ENCODE measurements at places on chromosomes 11 and 22. TPM values are rescaled to one million over a fixed set of nuclear protein-coding genes. Genes with fewer than 3 reads are reported as not detected.

DNA sequence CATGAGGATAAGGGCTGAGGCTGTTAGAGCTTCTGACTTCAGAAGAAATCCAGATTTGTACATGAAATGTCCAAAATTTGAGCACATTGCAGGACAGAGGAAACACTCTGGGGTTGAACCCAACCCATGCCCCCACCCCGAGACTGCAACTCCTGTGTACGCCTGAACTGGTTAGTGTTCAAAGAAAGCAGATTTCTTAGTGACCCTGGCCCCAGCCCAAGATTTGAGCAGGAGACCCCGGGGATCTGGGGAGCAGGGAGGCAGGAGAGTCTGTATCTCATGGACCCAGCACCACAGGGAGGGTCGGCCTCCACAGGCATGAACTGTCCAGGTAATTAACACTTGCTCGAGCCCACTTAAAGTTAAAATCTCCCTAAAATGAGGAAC, 69.3 kb upstream of the WNT7B start:
- no peak for DNase-seq

GRCh38 chr11:102456381-102456780, 3.8 kb upstream of the TMEM123 start:
- DNase-seq = no peak

- DNase-seq = peak; percentile 17
These were observed 22.2 kb upstream of the CTSD start for GRCh38 chr11:1785749-1786413.

GRCh38 chr11:3341298-3341697, 37.6 kb downstream of the ZNF195 start:
- DNase-seq = no peak

- no peak for DNase-seq
These were observed 13.9 kb downstream of the CSRP3 start for GRCh38 chr11:19187833-19188258.

GRCh38 chr11:107457205-107457557, 444 bp downstream of the CWF19L2 start:
- no peak for DNase-seq

- DNase-seq = no peak
These were observed 97.9 kb downstream of the PGR start for GRCh38 chr11:101031713-101032112.

- DNase-seq = no peak
These were observed 20.7 kb downstream of the ZBTB16 start for GRCh38 chr11:114080219-114080618.

GRCh38 chr22:20319041-20319744, 667 bp downstream of the DGCR6L start:
- DNase-seq = no peak

GRCh38 chr22:46057246-46058090, 80.5 kb upstream of the WNT7B start:
- no peak for DNase-seq

- DNase-seq = no peak
These were observed 161.1 kb upstream of the SNX19 start for GRCh38 chr11:131077340-131077739.

- DNase-seq = no peak
These were observed 22.2 kb downstream of the MYBPC3 start for GRCh38 chr11:47329987-47330931.

GRCh38 chr11:113528982-113529381, 53.8 kb upstream of the DRD2 start:
- no peak for DNase-seq

- DNase-seq = peak; percentile 41
These were observed 118.2 kb upstream of the CRYBB3 start for GRCh38 chr22:25081409-25081824.

GRCh38 chr11:88089134-88089533, 86.1 kb downstream of the RAB38 start:
- no peak for DNase-seq

DNA sequence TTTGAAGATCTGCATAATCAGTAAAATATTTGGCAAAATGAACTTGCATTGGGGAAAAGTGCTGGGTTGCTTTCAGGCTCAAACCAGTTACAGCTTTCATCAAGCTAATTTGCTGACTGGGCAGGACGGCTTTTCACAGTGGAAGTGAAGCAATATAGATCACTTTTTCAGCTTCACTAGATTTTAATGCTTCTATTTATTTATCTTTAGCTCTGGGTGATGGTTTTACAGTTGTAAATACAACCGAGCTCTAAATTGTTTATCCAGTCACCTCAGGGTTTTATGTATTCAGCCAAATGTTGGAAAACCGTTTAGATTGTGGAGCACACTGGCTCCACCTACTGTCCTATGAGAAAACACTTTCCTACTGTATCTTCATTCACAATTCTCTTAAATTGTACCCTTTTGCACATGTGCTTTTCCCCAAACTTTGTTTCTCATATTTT, 58.2 kb downstream of the ACER3 start:
- peak; percentile 33 for DNase-seq

- peak; percentile 26 for DNase-seq
These were observed 868 bp downstream of the TSPAN18 start for GRCh38 chr11:44727373-44728287.

DNA sequence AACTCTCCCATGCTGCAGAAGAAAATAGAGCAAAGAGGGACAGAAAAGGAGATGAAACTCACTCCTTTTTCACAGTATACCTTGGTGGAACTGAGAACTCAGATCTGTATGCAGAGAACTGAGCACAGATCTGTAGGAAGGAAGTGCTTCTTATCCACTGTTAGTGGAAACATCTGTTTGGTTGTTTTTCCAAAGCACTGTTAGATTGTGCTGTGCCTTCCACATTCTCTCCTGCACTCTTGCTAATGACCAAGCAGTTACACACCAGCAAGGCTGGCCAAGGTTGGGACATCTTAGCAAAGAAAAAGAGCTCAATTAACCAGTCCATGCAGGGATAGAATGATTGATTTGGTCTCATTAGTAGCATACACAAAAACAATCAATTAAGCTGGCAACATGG, 20.1 kb upstream of the SIK2 start:
- no peak for DNase-seq

DNA sequence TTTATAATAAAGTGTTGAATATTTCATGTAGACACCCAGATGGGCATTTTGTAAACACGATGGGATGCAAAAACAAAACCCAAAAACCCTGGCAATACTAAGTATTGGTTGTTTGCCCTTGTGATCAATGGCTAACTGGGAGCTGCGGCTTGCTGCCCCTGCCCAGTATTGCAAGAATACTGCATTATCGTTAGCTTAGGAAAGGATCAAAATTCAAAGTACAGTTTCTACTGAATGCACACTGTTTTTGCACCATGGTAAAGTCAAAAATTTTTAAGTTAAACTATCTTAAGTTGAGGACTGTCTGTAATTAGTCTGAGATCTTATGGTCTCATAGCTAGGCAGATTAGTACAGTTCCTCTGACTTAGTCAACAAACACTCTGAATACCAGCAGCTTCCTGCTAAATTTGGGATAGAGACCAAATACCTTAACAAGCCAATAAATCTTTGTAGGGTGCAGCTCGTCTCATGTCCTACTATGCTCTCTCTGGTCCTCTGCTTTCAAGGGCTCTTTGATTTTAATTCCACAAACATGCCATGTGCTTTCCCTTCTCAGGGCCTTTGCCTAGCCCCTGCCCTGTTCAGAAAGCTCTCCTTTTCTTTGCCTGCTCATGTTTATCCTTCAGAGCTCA, 4.0 kb downstream of the CCDC90B start:
- no peak for DNase-seq

DNA sequence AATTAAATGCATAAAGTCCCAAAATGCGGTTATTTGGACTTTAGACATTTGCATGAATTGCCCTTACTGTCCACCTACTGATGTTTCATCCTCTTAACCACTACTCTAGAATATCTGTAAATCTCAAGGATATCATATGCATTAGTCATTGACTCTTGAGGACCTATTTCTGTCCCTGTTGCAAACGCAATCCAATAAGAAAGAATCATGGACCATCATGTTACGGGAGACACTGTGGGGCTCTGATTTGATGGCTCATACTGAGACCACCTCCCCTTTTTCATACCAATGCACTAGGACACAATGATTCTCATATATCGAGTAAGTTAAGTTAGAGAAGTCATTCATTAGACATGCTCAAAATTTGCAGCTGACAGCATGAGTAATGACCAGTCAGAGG, 14.4 kb downstream of the POU2AF2 start:
- no peak for DNase-seq

GRCh38 chr22:35861451-35861850, 143.8 kb downstream of the APOL5 start:
- no peak for DNase-seq

DNA sequence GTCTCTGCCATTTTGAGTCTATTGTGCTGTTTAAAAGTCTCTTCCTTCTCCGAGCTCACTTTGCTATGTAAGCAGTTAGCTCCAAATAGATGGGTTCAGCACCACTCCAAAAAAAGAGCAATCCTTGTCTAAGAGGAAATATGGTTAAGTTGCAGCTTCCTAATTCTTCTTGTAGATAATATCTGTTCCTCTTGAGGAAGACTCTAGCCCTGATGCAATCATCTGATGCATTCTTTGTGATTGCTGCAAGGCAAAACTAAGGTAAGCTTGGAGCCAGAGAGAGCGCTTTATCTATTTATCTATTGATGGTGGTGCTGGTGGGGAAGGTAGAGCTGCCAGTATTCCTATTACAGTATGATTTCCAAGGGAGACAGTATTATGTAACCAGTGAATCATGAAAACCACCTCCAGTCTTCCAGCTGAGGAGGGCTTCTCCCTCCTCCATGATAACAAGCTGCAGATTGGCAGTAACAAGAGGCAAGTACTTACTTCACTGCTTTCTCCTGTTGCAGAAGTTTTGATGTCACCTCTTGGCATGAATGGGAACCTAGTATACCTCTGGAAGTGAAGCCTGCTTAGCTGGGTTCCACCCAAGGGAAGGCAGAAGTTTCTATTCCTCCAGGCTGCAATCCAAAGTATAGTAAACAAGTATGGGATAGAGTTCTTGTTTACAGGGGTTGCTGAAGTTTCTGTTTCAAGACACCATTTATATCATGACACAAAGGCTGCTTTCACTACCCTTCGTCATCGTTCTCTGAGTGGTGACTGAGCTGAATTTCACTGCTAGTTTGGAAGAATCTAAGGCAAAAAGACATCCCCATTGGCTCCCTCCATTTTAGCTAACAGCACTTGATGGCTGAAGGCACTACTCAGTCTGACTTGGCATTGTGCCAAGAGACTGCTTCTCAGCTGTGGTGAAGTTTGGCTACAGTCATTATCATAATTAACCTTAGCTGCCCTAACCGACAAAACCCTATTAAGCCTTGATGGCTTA, 49.7 kb downstream of the FDX1 start:
- DNase-seq = no peak

GRCh38 chr11:28338371-28338770, 230.2 kb downstream of the METTL15 start:
- no peak for DNase-seq

DNA sequence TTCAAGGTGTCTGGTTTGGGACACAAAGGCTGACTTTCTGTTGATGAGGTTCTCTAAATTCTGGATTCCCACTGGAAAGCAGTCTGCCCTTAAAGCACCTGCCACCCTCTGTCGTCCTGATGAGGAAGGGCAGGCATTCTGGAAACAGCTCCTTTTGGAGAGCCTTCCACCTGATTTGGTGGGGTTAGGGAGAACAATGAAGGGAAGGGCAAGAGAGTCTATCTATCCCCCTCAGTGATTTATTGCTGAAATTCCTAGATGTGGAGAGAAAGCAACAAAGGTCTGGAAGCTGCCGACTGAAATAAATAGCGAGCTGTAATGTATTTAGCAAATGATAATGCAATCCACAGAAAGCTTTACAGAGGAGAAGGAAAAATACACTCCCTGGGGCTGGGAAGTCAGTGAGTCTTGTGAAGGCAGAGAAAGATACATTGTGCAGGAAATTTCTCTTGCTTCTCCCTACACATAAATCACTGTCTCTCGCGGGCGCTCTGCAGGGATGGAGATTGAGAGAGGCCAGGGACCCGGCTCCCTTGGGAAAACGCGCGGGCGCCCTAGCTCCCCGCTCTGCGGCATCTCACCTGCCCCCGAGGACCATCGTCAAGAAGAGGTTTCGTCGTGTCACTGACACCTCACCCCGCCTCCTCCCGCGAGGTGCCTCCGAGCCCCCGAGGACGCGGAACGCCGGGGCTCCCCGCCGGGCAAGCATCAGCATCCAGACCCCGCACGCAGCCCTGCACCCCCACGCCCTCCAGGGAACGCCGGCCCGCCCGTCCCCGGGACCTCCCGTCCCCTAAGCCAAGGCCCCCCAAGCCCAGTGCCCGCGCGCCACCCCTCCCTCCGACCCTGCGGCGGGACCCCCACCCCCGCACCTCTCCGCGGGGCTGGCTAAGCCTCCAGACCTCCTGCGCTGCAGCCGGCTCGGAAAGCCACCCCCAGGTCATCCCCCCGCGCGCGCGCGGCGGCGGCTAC, 673 bp downstream of the CDON start:
- DNase-seq = peak; percentile 17

DNA sequence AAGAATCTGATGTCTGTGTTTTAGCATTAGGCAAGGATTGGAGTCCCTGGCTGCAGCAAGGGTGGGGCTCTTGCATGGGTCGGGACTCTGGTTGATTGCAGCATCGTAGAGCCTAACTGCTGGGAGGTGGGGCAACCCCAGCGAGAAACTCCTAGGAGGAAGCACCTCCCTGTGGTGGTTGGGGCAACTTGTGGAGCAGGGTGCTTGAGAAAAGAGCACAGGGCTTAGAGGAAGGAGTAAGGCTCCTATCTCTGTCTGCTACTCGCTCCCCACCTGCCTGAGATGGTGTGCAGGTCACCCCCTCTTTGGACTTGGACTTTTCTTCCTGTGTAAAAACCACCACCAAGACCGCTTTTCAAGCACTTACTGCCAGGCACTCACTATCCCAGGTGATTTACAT, 15.6 kb downstream of the SREBF2 start:
- DNase-seq = no peak

- DNase-seq = no peak
These were observed 430 bp downstream of the CLP1 start for GRCh38 chr11:57658023-57658361.

DNA sequence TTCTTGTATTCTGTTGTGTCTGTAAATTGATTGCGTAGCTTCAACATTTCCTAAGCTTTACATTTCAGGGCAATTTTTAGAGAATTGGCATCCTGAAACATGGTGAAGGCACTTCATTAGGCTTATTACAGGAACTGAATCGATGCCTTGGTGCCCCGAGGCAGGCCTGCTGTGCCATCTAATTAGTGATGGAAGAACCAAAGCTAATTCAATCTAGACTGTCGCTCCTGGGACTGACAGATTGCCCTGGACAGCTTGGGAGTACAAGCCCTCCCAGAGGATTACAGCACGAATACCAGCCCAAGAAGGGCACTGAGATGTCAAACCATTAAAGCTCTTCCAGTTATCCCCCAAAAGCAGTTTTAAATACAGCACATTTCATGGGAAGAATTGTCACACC, 243.2 kb upstream of the ZC3H12C start:
- no peak for DNase-seq

The TBCEL gene
- 18.3 TPM for total RNA-seq

The HTR3A gene
- not detected for total RNA-seq

The MMP12 gene
- not detected for total RNA-seq

The B3GAT3 gene
- total RNA-seq = 52.3 TPM

The RIMBP3B gene
- not detected for total RNA-seq

The DBX1 gene
- not detected for total RNA-seq

The DDTL gene
- total RNA-seq = not detected

The ANGPTL5 gene
- total RNA-seq = not detected

The MYEOV gene
- total RNA-seq = 101 TPM

The KIRREL3 gene
- total RNA-seq = 6.4 TPM

Data from Caki2 (cell line).